ENCODE measurements at places on chromosomes 1 and 21.

DNA sequence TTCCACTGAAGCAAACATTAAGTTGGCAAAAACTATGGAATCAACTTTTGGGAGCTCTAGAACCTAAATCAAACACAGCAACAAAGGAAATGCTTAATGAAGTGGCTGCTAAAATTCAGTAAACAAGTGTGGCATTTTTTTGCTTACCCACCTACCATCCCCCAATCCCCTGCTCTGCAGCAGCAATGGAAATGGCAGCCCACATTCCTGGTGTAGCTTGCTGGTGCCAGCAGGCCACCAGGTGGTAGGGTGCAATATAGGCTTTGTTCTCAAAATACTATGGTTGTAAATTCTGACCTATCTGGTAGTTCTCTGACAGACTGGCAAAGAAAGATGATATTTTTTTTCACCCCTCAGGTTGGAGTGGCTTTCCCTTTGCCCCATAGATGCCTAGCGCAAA is 42.8 kb downstream of the SHCBP1L start:
- no peak for DNase-seq

DNA sequence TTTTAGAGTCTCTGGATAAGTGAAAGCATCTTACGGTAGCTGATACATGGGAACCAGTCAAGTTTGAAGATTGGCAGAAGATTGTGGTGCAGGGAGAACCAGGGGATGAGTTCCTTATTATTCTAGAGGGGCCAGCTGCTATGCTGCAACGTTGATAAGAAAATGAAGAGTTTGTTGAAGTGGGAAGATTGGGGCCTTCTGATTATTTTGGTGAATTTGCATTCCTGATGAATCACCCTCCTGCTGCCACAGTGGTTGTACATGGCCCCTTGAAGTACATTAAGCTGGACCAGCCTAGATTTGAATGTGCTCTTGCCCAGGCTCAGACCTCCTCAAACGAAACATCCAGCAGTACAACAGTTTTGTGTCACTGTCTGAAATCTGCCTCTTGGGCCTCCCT is 45.9 kb downstream of the BTBD8 start:
- DNase-seq = no peak

- DNase-seq = no peak
These were observed 12.4 kb downstream of the SOD1 start for GRCh38 chr21:31671931-31672330.

GRCh38 chr1:223835754-223836153 is 10.0 kb downstream of the TP53BP2 start:
- DNase-seq = no peak

DNA sequence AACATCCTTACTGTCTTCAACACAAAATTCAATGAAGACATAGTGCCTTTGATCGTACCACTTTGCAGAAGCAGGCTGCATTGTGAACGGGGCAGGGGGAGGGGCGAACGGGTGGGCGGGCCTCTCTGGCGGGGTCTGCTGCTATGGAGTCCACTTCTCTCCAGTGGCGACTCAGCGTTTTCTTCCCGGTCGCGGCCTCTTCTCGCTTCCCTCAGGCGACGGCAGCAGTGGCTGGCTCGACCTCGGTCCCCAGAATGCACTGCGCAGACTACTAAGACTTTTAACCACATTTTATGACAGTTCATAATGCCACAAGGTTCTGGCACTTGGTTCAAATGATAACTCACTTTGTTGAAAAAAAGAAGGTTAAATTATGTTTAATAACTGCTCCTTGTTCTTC is 21.2 kb downstream of the GBP2 start:
- DNase-seq = no peak

GRCh38 chr21:25551569-25551968 is 55.7 kb downstream of the MRPL39 start:
- no peak for DNase-seq

DNA sequence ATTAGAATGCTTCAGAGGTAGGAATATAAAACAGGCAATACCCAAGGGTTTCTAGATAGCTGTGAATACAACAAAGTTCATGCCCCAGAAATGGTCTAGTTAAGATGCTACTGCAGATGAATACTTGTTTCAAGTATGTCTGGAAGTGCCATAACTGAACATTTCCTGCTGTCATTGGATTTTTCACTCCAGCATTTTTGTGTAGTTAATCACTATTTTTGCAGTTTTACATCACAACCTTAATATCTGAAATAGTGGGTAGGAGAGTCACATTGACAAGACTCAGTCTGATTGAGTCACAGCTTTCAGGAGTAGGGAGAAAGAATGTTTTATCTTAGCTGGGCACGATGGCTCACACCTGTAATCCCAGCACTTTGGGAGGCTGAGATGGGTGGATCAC is 126.4 kb upstream of the C1orf21 start:
- no peak for DNase-seq

GRCh38 chr1:61132645-61133334 is 50.4 kb downstream of the NFIA start:
- DNase-seq = no peak

GRCh38 chr1:201630582-201630981 is 91.7 kb downstream of the NAV1 start:
- no peak for DNase-seq

- no peak for DNase-seq
These were observed 29.9 kb downstream of the SPAG17 start for GRCh38 chr1:118155106-118155505.

GRCh38 chr1:237921306-237921705 is 30.6 kb upstream of the ZP4 start:
- DNase-seq = no peak

GRCh38 chr1:99218572-99218971 is 45.7 kb upstream of the PLPPR4 start:
- no peak for DNase-seq
